ENCODE measurements at places on chromosomes 7 and 10.

GRCh38 chr7:83532219-83532618, 116.7 kb downstream of the SEMA3E start:
- DNase-seq, result no peak

GRCh38 chr10:85187047-85187446, 858.7 kb downstream of the CCSER2 start:
- DNase-seq, result no peak

- no peak for DNase-seq
These were observed 168.3 kb upstream of the PPP1R3A start for GRCh38 chr7:114086914-114087652.

GRCh38 chr10:29252811-29253689, 35.8 kb upstream of the LYZL1 start:
- no peak for DNase-seq

- DNase-seq, result no peak
These were observed 14.5 kb downstream of the VWDE start for GRCh38 chr7:12389089-12389700.

GRCh38 chr10:127937069-127937468, 30.2 kb downstream of the PTPRE start:
- no peak for DNase-seq

DNA sequence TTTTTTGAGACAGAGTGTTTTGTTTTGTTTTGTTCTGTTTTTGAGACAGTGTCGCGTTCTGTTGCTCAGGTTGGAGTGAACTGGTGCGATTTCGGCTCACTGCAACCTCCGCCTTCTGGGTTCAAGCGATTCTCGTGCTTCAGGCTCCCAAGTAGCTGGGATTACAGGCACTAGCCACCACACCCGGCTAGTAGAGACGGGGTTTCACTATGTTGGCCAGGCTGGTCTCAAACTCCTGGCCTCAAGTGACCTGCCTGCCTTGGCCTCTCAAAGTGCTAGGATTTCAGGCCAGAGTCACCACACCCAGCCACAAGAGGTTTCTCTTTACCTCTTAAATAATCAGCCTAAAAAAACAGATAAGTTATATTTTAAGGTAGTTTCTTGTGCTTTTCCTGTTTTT, 8.7 kb upstream of the ARHGAP12 start:
- no peak for DNase-seq

DNA sequence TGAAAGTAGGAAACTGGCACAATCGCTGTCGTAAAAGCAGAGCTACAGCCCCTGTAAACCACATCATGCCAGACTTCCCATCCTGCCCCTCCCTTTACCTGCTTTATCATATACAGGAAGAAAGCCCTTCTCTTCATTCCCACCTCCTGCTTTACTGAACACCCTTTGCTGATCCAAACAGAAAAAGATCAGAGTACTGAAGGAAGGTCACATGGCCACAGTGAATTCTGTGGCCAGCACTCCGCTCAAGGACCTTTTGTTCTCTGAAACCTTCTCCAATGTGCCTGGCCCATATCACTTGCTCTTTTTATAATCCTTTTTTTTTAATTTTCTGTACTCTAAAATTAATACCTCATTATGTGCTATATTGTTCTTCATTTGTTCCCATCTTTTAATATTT, 108.8 kb upstream of the LRGUK start:
- no peak for DNase-seq

- DNase-seq, result no peak
These were observed 195.2 kb downstream of the DOCK4 start for GRCh38 chr7:112010994-112011393.

GRCh38 chr7:158268816-158269535, 318.6 kb downstream of the PTPRN2 start:
- DNase-seq, result peak; percentile 23

All from sciatic nerve (tissue), 2 donors.